ENCODE measurements at places on chromosomes 6 and 20.

- no peak for DNase-seq
These were observed 94.1 kb downstream of the HIVEP2 start for GRCh38 chr6:142850679-142851423.

DNA sequence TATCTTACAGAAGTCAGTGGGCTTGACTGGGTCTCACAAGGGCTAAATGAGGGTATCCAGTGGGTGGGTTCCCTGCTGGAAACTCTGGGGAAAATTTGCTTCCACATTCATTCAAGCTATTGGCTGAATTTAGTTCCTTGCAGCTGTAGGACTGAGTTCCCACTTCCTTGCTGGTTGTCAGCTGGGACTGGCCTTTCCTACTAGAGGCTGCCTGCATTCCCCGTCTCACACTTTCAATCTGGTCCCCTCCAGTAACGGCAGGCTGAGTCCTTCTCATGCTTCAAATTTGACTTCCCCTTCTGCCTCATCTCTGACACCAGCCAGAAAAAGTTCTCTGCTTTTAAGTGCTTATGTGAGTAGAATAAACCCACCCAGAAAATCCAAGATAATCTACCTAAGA lies 4.4 kb downstream of the CSNK2A1 start:
- DNase-seq = no peak

DNA sequence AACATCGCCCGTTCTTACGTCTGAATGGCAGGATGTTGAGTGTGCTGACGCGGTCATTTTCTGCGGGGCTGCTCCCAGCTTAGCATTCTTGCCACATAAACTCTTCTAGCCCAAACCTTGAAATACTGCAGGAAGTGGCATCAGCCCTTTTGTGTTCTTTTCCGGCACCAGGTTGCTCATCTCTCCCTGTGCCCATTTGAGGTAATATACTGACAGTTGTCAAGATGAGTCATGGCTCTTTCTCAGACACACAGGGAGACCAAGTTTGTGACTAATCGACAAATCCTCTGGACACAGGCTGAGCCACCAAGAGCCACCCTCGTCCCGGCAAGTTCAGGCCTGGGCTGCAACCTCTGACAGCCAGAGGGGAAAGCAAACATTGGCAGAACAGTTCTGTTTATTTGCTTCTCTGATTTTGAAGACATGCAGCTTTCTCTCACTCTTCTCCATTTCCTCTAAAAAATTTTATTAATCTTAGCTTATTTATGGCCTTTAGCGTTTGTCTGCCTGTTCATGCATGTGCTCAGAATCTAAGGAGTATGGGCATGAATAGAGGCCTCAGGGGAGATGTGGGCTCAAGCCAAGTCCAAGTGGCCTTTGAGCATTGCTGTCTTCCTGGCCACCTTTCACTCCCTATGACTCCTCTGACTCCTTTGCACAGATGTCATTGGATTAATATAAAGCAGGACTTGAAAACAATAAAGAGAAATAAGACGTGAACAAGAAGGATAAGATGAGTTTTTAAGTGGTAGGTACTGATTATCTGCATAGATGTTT lies 328.2 kb upstream of the JAG1 start:
- DNase-seq = no peak

DNA sequence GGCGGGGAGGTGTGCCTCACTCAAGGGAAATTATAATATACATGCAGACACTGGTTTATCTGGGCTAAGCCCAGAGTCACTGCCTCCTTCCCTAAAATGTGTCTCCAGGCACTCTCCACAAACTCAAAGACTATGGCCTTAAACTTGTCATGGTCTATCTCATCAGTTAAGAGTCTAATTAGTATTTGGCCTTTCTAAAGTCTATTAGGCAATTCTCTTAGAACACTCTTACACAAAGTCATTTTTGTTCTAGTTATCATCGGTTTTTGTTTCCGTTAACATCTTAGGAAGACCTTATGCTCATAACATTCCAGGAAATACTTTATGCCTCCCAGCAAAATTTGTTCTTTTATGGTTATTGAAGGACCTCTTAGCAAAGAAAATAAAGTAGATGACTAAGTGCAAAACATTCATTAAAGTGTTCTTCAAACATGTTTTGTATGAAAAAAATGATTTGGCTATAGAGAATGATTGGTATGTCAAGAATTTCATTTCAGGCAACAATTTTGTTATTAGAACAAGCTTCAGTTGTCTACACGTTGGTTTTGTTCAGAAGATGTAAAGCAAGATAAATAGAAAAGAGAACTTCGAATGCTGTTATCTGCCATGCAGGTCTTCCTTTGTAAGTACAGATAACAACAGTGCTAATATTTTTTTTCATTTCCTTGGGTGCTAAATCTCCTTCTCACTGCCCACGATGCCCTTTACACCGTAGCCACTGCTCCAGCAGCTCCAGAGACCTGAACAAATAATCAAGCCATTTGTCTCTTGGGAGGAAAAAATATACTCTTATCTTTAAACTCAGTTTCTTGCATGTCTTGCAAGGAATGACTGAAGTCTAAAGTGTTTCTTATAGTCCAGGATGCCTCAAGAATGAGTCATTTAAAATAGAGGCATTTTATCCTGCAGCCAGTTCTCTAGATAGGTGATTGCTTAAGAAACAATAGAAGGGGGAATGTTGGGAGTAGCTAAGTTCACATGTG lies 170.4 kb downstream of the HTR1B start:
- DNase-seq = no peak

GRCh38 chr20:5065166-5065878 lies 54.4 kb downstream of the PCNA start:
- no peak for DNase-seq

GRCh38 chr6:166767230-166767629 lies 140.2 kb upstream of the RPS6KA2 start:
- DNase-seq = no peak

- no peak for DNase-seq
These were observed 637 bp downstream of the ABHD12 start for GRCh38 chr20:25389858-25390537.

DNA sequence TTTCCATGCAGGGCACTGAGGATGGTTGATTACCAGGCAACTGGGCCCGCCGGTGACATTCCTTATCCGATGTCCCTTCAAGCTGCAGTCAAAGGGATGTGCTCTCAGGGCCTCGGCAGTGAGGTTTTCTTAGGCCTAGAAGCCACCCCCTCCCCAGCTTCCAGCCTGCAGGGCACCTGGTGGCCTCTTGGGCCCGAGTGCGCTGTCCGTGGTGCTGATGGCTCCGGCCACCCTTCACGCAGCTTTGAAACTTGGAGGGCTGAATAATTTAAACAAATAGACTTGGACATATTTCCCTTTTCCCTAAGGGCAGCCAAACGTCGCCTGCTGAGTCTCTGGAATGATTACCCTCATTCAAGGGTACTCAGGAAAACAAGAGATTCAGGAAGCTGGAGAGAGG lies 8.9 kb upstream of the MLN start:
- DNase-seq = no peak

DNA sequence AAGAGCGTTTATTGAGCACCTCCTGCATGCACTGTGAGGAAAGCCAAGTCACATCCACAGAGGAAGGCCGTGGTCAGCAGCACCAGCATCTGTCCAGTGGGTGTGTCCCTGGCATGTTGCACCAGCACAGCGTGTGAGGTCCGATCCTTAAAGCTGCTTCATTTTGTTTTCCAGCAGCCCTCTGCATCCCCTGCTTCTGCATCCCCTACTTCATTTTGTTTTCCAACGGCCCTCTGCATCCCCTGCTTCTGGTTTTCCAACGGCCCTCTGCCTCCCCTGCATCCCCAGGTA lies 147.8 kb downstream of the SYCP2 start:
- DNase-seq = no peak

DNA sequence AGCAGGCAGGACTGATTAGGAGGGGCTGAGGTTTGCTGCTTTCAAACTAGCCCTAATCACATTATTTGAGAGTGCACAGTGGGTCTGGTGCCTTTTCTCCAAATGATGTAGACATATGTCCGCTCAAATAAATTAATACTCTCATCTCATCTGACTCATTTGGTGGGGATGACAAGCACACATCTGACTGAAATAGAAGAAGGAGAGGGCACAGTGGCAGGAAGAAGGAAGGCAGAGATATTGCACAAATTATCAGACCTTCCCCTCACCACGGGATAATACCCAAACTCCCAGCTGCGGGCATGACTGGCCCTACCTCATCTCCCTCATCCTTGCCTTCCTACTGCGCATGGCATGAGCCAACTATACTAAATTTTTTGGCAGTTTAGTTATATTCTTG lies 33.9 kb upstream of the TNFRSF21 start:
- no peak for DNase-seq

DNA sequence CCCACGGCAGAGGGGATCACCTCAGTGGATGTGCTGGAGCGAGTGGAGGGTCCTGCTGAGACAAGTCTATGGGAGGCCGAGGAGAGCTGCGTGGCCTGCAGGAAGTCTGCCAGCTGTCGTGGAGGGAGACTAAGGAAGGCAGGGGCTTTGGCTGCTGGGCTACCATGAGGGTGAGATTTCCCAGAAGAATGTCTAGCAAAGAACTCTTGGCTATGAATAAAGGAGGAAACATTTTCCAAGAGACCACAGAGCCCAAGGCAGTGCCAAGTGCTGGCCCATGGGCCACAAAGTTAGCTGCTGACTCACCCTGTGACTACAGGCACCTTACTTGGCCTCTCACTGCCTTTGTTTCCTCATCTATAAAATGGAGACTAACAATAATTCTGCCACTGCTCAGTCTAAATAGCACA lies 73.4 kb downstream of the PRDM1 start:
- DNase-seq = no peak

DNA sequence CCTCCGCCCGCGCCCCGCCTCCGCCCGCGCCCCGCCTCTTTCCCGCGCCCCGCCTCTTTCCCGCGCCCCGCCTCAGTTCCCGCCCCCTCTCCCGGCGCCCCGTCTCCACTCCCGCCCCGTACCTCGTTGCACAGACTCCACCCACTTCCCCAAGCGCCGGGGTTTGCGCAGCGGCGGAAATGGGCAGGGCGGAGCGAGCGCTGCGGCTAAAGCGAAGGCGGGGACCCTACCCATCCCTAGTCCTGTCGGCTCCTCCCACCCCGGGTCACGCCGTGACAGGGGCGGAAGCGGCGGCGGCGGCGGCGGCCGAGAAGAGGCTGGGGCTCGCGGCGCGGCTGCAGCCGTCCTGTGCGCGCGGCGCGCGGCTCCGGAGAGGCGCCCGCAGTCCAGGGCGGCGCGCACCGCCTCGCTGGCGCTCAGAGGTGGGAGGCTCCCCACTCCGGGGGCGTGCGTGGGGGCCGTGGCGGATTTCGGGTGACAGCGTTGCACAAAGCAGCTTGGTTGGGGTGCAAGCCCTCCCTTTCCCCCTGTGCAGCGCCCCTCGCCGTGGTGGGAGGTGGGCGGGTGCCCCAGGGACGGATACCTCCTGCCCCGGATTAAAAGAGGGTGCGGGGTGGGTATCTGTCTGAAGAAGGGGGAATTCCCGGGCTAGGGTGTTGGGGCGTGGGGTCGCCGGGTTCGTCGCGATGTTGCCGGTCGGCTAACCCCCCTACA lies at the start of gene KDM1B:
Gene KDM1B, plus strand, starts transcription at position 273 of the 714 bp plus-strand sequence. CDS start 4,474 bp downstream, outside the sequence.
- peak; percentile 97 for DNase-seq

DNA sequence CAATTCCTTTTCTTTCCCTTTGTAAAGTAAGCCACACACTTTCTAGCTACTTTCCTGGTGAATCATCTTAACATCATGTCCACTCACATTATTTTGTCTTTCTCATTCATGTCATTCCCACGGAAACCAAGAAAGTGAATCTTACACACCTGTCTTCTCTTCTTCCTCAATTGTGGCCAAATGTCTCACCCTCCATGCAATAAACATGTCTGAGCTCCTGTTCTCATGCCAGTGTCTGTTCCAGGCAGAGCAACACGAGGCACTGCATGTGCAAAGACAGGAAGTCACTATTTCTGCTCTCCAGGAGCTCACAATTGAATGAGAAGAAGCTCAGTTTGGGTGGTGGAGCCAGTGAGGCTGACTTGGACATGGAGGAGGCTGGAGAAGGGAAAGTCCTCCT lies 29.0 kb upstream of the TMEM244 start:
- DNase-seq = no peak

GRCh38 chr6:33988121-33989015 lies 157.5 kb downstream of the GRM4 start:
- DNase-seq = peak; percentile 80

- no peak for DNase-seq
These were observed 212.0 kb upstream of the SSTR4 start for GRCh38 chr20:22823119-22823518.

DNA sequence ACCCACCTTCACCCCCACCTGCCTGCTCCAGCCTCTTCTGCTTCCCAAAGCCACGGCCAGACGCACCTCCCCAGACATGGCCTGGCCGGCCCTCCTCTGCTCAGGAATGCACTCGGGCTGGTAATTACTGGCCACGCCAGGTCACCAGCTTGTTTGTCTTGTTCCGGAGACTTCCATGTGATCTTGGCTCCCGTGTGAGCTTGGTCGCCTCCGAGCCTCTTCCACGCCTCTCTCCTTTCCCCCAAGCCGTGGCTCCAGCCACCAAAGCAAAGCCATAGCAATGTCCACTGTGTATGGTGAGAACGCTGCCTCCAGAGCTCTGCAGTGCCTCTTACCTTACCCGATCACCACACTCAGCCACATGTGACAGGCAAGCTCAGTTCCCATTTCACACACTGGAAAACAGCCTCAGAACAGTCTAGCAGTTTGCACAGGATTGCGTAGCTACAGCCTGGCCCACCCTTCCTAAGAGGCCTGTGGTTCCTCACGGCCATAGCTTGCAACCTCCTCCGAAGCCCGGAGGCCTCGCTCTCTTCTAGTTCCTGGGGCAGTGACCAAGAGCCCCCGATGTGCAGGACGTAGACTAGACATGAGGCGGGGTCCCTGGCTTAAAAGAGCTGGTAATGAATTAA lies 48.1 kb upstream of the AFDN start:
- DNase-seq = no peak

DNA sequence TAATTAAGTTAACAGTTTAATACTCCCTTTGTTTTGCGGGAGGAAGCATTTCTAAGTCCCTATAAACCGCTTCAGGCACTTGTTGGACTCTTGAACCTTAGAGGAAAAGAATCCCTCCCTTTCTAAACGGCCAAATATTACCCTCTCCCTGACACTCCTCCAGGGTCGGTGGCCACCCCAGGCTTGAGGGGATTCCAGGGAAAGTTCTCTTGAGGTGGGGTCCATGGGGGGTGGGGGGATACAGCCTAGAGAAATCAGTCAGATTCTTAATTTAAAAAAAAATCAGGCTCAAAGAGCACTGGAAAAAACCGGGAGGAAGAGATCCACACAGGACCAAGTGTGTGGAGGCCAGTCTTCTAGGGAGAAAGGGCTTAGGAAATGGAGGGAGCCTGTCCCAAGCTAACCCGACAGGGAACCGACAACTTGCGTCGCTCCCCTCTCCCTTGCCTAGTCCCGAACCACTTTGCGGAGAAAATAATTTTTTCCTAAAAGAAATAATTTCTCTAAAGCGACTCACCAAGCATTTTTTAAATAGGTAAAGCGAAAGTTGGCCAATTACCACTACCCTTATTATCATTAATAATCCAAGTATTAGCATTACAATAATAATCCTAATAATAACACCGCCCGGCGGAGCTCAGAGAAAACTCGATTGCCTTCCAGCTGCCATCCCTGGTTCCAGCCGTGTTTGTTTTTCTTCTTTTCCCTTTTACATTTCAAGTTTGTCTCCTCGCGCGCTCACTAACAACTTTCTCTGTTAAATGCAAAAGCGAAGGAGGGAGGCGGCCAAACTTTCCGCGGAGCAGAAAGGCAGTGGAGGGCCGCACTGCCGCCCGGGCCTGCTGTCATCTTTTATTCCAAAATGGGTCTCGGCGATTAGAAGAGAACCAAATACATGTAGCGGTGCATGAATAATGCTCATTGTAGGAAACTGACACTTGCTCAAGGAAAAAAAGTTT lies 4.8 kb downstream of the NR2E1 start:
- no peak for DNase-seq
